NCI-H187 treated with DMSO at 0.1 percent for 48 hours (cell line): ENCODE measurements at places on chromosomes 3 and 15.

GRCh38 chr15:33292717-33293307 is 18.0 kb upstream of the RYR3 start:
- no peak for DNase-seq

- DNase-seq: no peak
Measured at GRCh38 chr15:81060907-81061306, 60.2 kb downstream of the TLNRD1 start.

GRCh38 chr3:6172871-6173642 is 687.9 kb upstream of the GRM7 start:
- DNase-seq: no peak

DNA sequence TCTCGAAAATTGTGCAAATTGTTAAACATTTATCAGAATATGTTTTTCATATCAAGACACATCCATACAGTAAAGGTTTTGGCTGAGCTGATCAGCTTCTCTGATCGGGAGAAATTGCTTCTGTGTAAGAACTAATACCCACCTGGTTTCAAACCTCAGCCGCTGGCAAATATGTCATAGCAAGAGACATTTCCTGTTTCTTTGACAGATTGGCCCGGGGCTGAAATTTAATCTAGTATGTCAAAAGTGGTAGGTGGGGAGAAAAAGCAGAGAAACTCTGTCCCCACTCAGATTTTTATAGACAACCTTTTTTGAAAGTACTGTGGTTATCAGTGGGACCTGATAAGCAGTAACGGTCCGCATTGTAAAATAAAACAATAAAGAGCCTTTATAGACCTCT is 88.8 kb upstream of the SLC24A5 start:
- no peak for DNase-seq

- no peak for DNase-seq
Measured at GRCh38 chr3:152557302-152557999, 277.5 kb upstream of the P2RY1 start.

DNA sequence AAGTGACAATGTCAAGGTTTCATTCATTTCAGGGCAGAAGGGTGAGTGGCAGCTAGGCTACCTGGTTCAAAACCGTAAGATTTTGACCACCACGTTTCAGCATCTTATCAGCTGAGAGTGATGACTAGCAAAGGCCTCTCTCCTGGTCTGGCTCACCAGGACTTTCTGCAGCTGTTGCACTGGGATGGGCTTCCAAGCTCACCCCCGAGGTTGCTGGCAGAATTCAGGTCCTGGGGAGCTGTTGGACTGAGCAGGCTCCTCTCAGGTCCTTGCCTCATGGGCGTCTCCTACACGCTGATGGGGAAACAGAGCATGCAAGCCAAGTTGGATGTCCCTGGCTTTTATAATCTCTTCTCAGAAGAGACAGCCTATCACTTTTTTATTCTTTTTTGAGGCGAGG is 88.8 kb upstream of the RNU6-1 start:
- DNase-seq: no peak

DNA sequence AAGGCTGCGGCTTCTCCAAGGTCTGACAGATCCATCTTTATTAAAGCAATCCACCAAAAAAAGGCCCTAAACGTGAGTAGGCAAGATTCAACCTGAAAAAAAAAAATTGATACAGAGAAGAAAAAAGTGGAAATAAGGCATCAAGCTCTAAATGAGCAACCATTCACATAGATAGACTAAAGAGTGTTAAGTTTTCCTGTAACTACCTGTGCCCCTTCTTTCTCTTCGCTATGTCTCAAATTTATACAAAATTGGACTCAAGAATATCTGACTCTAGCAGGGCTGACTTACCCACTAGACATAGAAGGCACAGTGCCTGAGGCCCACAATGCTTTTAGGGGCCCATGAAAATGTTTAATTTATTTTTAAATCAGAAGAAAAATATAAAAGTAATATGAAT is at the start of gene MYH15:
TSS of gene MYH15 (minus strand) at position 101 of the 400 bp plus-strand sequence. CDS start at position 35, 66 bp downstream.
- DNase-seq: no peak

DNA sequence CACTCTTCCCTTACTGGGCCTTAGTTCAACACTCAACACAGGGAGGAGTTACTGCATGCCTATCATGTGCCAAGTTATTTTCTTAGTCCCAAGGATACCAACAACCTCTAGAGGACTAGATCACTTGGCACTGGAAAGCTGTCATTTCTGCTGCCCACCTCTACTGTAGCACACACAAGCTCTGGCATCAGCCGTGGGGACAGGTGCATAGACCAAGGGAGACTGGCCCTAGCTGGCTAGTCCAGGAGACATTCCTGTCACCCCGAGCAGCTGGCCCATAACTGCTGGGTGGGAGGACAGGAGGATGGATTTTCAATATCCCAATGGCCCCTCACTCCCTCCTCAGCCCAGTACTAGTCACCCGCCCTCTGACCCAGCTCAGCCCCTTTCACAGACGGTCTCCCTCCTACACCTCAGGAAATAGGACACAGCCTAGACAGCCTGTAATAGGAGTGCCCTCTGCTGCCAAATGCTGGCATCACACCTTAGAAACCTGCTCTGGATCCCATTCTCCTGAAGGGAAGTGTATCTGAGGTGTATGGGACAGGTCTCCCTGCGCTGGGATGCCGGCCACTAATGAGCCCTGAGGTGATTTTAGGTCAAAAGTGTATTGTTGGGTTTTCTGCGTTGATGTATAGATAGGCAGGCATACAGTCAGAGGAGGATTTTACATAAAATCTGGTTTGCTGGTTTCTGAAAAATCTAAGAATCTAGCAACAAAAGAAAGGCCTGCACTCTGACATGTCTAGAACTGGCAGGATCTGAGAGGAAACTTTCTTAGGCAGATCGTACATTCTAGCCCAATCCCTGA is 3.4 kb upstream of the DZIP1L start:
- peak; percentile 27 for DNase-seq

DNA sequence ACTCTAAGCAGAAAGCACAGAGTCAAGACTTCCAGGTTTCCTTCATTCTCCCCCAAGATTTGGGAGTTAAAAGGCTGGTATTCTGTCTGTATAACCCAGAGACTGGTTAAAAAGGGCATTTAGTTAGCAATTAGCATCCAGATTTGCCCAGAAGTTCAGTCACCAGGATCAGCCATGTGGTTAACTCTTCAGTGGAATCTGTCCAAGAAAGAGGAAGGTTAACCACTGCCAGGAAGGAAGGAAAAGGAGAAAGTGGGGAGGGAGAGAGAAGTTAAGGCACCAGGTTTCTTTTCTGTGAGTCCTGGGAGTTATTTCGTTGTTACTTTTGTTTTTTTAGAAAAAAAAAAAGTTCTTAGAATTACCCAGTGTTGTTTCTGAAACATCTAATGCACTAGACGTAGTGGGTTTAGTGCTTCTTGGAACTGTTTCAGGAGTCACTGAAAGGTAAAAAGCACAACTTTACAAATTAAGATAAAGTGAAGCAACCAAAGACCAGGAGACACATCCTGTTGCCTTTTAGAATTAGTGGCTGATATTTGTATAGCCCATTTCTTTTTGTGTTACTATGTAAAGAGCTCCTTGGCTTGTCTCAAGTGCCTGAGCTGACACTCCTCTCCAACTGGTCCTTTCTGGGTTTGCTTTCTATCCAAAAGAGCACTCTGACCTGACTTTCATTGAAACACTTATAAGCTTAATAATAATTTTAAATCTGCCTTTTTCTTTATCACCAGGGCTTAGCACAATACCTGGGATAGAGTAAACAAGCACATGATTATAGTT is 128.6 kb downstream of the ABI3BP start:
- DNase-seq: no peak

- DNase-seq: no peak
Measured at GRCh38 chr15:46644501-46645481, 1010.0 kb downstream of the SQOR start.

- no peak for DNase-seq
Measured at GRCh38 chr15:72778796-72779195, 4.8 kb downstream of the ADPGK start.

DNA sequence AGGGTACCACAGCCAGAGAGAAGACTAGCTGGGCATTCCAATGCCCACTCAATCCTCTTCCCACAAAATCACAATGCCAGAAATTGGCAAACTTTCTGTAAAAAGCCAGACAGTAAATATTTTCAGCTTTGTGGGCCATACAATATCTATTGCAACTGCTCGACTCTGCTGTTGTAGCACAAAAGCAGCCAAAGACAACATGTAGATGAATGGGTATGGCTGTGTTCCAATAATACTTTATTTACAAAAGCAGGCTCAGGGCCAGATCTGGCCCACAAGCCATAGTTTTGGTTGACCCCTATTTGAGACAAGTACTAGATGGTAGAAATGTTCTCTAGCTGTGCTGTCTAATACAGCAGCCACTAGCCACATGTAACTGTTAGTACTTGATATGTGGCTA is 330.9 kb downstream of the ERC2 start:
- no peak for DNase-seq

- no peak for DNase-seq
Measured at GRCh38 chr3:133934073-133934970, 38.6 kb upstream of the RAB6B start.

GRCh38 chr3:535566-536416 is 339.2 kb downstream of the CHL1 start:
- DNase-seq: no peak

DNA sequence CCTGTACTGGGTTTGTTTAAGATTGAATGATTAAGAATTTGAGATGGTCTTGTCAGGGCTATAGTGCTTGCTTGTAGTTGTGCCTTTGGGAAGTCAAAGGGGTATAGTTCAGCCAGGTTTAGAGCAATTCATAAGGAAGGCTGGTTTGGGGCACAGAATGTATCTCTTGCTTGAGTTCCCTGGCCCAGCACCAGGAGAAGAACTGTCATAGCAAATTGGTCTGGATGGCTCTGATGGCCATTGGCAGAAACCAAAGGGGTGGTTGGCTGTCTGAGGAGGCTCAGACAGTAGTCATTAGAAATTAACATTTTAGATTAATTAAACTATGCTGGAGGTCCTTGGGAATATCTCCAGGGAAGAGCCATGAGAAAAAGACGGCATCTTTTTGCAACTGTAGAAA is 25.4 kb upstream of the OTOL1 start:
- DNase-seq: no peak

- DNase-seq: no peak
Measured at GRCh38 chr15:23467110-23467600, 20.1 kb upstream of the GOLGA6L2 start.

DNA sequence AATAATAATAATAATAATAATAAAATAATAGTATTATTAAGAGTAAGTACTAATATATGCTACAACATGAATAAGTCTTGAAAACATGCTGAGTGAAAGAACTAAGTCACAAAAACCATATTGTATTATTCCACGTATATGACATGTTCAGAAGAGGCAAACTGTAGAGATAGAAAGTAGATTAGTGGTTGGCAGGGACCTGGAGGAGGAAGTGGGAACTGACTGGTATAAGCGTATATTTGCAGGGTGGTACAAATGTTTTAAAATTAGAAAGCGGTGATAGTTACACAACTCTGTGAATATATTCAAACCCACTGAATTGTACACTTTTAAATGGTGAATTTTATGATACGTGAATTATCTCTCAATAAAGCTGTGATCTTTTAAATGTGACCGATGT is 32.8 kb downstream of the LRRK1 start:
- DNase-seq: no peak

DNA sequence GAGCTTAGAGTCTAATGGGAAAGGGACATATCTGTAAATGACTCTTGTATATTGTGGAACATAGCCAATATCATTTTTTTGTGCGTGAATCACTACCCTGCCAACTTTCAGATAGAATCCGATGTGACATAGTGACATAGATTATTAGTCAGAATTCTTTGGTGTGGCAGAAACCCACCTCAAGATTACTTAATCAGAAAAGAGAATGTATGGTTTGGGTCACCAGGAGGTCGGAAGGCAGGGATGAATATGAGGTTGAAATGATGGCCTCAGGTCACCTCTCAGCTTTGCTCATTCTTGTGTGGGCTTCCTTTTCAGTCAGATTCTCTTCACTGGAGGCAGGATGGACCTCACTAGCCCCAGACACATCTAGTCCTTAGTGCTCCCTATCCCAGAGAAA is 41.4 kb downstream of the SNAPC5 start:
- no peak for DNase-seq

GRCh38 chr15:58377193-58377592 is 54.6 kb upstream of the LIPC start:
- DNase-seq: no peak

GRCh38 chr15:31318429-31318828 is 8.2 kb upstream of the KLF13 start:
- DNase-seq: no peak

DNA sequence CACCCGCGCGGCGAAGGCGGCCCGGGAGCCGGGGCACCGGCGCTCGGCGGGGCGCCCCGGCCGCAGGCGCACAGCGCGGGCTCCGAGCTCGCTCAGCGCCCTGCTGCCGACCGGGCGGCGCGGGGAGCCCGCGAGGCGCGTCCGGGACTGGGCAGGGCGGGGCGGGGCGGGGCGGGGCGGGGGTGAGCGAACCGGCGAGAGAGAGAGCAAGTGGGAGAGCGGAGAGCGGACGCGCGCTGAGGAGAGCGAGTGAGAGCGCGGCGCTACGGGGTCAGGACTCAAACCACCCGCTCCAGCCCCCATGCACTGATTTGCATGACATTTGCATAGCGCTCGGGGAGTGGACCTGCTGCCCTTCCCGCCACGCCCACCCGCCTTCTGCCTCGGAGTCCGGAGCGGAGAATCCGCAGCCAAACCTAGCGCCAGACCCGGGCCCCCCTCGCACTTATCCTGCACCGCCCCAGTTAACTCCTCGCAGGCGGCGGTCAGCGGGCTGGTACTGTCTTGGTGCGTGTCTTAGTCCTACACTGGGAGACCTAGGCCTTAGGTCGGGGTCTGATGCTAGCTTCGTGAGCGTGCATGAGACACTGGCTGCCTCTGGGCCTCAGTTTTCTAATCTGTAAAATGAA is at the start of gene MYLK:
TSS of gene MYLK (minus strand) at position 130 of the 629 bp plus-strand sequence. CDS start 90,491 bp downstream, outside the sequence.
- DNase-seq: no peak

GRCh38 chr15:58755956-58756355 is 6.4 kb upstream of the ADAM10 start:
- no peak for DNase-seq

DNA sequence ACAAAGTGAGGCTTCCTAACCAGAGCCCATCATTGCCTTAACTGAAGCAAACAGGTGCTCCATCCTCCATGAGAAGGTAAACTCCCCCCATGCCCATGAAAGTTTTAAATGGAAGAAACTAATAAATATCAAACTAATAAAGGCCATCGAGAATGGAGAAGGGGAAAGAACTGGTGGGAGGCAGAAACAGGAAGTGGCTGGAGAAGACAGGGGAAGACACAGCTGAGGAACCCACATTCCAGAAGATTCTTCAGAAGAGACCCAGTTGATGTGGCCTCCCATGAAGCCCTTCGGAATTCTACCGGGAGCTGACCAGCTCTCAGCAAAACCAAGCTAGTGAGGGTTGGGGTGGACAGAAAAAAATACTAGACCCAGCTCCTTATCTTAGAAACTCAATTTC is 41.6 kb downstream of the SH3BP5 start:
- no peak for DNase-seq

GRCh38 chr15:38535491-38536200 is 29.0 kb downstream of the RASGRP1 start:
- no peak for DNase-seq

DNA sequence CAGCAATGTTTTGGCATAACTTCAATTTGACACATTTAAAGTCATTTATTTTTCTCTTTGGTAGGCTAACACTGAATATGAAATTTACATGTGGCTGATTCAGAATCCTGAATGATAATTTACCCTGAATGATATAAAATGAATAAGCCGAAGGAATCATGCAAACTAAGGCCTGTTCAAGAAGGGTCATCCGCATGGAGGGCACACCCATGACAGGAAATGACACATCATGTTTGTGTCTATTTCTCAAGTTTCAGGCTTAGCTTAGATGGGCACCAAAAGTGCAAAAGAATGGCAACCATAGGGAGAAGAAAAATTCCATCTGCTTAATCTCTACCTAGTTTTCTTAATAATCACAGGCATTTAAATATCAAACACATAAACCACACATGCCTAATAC is 141.5 kb downstream of the DUT start:
- DNase-seq: no peak
